ENCODE measurements at places on chromosomes 6 and 20.

DNA sequence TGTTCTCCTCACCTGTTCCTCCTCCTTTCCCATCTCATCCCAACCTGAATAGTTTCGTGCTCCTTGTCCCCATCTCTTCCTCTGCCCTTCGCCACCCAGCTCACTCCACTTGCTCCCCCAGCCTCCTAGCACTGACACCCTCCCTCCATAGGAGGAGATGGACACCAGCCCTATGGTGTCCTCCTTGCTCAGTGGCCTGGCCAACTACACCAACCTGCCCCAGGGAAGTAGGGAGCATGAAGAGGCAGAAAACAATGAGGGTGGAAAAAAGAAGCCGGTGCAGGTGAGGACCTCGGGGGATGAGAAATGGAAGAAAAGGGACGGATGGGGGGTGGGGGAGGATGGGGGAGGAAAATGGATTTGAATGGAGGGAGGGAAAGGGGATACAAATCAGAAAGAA is 6.2 kb downstream of the SLC12A5 start:
- DNase-seq = no peak
- H3K27me3 ChIP-seq = peaks cover 22% of the 10 kb centered on the region
- no peak overlapping the region for H3K4me3 ChIP-seq
- no peaks in the 10 kb centered on the region for H3K36me3 ChIP-seq
- no peak overlapping the region for H3K27ac ChIP-seq
- no peaks in the 10 kb centered on the region for H3K4me1 ChIP-seq

GRCh38 chr6:28212510-28213212 is 12.4 kb upstream of the ZSCAN9 start:
- no peaks in the 10 kb centered on the region for H3K4me1 ChIP-seq
- no peak overlapping the region for H3K27ac ChIP-seq
- DNase-seq = peak; percentile 52
- no peak overlapping the region for H3K4me3 ChIP-seq
- no peaks in the 10 kb centered on the region for H3K36me3 ChIP-seq
- peaks cover 92% of the 10 kb centered on the region for H3K27me3 ChIP-seq

GRCh38 chr6:54681987-54682386 is 164.6 kb upstream of the FAM83B start:
- no peak overlapping the region for H3K4me3 ChIP-seq

DNA sequence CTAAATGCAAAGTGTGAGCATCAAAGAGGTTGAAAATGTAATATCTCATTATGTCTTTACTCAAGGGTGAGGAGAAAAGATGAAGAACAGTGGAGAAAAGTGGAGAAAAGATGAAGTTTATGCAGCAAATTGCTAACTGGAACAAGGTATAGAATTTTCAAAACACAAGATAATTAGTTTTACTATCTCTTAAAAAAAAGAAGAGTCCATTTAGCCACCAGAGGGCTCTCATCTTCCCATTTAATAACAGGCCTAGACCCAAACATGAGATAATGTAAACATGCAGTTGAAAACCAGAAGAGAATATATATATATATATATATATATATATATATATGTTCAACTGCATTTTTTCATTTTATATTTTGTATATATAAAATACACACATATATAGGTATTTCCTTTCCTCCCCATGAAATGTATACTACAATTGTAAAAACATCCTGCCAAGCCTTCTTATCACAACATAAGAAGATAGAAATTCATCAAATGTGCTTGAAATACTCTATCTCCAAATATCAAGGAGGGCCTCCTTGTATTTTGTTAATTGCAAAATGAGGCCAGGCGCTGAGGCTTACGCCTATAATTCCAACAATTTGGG is 78.4 kb downstream of the ADTRP start:
- peak; percentile 81 for DNase-seq
- H3K27ac ChIP-seq = no peak overlapping the region
- H3K27me3 ChIP-seq = no peaks in the 10 kb centered on the region
- no peaks in the 10 kb centered on the region for H3K4me1 ChIP-seq
- no peak overlapping the region for H3K4me3 ChIP-seq

DNA sequence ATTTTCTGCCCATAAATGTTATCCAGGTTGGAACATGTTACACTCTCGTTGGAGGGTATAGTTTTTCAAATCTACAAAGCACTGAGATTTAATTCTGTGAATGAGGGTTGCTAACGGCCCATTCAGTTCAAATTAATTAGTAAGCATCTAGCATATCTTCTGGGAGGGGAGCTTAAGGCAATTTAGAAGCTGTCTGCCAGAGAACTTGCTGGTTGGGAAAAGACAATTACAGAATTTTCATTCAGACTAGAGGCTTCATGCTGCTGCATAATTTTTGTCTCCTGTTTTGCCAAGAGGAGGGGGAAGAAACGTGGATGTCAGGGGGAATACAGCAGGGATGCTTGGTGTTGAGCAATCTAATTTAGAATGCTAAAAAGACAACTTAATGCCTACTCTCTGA is 268.3 kb upstream of the FAM83B start:
- no peaks in the 10 kb centered on the region for H3K27me3 ChIP-seq
- no peaks in the 10 kb centered on the region for H3K36me3 ChIP-seq
- H3K27ac ChIP-seq = no peak overlapping the region
